HFFc6 (cell line): ENCODE measurements at places on chromosomes 12 and 14.

DNA sequence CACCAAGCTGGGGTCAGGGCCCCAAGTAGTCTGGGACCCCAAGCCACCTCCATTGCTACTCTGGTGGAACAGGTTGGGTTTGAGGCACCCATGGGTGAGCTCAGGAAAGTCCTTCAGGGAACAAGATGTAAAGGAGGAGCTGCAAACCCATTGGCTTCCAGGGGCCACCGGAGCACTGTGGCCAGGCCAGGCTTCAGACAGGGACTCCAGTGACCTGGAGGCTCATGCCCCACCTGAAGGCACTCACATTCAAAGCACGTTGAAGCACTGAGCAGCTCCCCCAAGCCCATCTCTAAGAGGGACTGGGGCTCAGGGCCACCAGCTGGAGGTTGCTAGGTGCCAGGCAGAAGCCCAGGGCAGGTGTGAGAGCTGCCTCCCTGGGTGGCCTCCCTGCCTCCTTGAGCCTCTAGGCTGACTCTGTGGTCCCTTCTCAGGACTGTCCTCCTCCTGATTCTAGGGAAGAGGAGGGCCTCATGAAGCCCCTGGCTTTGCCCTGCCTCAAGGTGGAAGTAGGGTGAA, 49.1 kb downstream of the FAM222A start:
- DNase-seq: no peak

DNA sequence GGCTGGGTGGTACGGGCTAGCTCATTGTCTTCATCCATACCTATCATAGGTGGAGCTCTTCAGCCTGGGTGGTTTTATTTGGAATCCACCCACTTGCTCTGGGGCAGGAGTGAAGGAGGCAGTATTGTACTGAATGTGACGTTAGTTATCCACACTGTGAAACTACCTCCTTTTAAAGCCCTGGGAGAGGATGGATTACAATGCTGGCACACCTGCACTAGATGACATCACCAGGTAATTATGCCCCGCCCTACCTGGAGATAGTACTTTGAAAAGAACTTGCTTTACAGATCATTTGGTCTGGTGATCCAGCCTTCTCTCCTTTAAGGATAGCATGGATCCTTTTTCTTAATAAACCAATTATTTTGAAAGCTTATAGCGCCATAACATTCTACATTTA, 78.0 kb downstream of the B4GALNT3 start:
- DNase-seq: no peak

- no peak for DNase-seq
Observed at GRCh38 chr12:25186038-25186787, 8.7 kb downstream of the DNAI7 start.

DNA sequence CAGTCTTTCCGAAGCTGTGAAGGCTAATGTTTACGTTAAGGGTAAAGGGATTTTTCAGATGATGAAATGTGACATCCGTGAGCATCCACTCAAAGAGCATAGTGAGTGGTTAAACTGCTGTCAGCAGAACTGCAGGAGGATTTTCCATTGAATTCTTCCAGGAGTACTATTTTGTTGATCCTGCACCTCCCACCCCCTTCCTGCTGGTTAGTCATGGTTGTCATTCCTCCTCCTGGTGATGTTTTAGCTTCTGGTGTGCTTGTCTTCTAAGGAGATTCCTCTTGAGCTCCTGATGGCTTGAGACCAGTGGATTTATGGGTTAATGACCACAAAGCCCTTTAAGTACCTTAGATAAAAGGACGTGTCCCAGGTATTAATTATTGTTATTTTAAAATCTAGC, 2.4 kb upstream of the GPRC5D start:
- DNase-seq: no peak

DNA sequence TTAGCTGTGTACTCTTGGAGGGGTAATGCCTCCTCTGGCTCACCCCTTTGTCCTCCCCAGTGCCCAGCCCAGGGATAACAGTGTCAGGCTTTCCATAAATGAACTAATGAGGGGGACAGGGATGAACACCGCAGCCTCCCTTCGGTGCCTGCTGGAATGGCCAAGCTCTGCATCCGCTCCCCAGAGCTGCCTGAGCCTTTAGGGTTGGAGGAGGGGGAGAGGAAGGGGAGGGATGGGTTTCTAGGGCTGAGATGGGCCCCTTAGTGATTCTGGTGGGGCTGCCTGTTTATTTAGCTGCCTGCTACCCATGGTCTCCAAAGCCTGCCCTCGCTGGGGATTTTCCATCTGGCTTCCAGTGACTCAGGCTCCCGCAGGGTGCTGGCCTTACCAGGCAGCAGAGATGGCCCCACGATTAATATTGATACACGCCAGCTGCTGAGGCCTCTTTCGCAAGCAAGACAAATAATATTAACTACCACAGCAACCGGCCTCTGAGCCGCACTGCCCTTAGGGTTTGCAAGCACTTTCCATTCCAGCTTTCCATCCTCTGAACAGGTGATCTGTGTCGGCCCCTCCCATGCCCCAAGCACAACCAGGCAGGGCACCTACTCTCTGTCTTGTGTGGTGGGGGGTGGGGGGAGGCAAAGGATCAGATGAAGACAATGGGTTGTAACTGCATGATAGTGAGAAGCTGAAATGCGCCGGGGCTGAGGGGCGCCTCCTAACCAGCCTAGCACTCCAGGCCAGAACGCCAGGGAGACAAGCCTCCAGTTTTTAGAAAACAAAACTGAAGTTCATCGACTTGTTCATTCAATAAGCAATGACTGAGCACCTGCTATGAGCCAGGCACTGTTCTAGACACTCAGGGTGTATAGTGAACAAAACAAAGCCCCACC, 56.7 kb downstream of the C14orf132 start:
- peak; percentile 80 for DNase-seq

- DNase-seq: no peak
Observed at GRCh38 chr12:5051334-5051733, 7.7 kb downstream of the KCNA5 start.

- no peak for DNase-seq
Observed at GRCh38 chr12:104502638-104503037, 45.9 kb downstream of the CHST11 start.

GRCh38 chr12:108000111-108000510, 129.0 kb upstream of the WSCD2 start:
- DNase-seq: no peak

- DNase-seq: no peak
Observed at GRCh38 chr12:37548266-37548805, 768.2 kb upstream of the ALG10B start.

DNA sequence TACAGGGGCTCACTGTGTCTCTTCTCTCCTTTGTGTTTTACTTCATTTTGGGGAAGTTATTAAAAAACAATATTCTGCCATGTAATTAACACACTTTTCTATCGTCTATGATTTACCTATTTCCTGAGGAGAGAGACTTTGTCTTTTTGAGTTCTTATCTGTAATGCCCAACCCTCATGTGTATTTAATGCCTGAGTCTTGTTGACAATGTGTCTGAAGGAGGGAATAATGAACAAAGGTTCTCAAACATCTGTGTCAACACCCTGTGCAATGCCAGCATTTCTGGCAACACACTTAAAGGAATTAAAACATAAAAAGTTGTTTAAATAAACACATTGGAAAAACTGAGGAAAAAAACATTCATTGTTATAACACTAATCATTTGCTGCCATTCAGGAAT, 147.1 kb downstream of the SLC15A5 start:
- DNase-seq: no peak

- DNase-seq: no peak
Observed at GRCh38 chr12:1882850-1883470, 35.5 kb downstream of the CACNA2D4 start.

GRCh38 chr12:5416571-5416970, 15.3 kb upstream of the NTF3 start:
- DNase-seq: no peak

GRCh38 chr14:61997161-61997560, 234.9 kb downstream of the SNAPC1 start:
- no peak for DNase-seq

DNA sequence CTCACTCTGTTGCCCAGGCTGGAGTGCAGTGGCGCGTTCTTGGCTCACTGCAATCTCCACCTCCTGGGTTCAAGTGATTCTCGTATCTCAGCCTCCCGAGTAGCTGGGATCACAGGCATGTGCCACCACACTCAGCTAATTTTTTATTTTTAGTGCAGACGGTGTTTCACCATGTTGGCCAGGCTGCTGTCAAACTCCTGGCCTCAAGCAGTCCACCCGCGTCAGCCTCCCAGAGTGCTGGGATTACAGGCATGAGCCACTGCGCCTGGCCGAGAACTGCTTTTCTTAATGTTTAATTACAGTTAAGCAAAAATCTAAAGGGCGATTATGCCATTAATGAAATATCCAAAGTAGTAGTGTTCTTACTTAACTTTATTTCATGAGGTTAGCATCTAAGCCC, 13.6 kb downstream of the YARS2 start:
- DNase-seq: no peak

- DNase-seq: no peak
Observed at GRCh38 chr14:68317239-68317638, 475.6 kb downstream of the ZFP36L1 start.

GRCh38 chr12:93174048-93174447, 203.7 kb upstream of the NUDT4 start:
- peak; percentile 68 for DNase-seq

GRCh38 chr12:91017511-91018263, 12.9 kb upstream of the EPYC start:
- no peak for DNase-seq

GRCh38 chr12:65492998-65493912, 214.8 kb downstream of the MSRB3 start:
- DNase-seq: no peak

DNA sequence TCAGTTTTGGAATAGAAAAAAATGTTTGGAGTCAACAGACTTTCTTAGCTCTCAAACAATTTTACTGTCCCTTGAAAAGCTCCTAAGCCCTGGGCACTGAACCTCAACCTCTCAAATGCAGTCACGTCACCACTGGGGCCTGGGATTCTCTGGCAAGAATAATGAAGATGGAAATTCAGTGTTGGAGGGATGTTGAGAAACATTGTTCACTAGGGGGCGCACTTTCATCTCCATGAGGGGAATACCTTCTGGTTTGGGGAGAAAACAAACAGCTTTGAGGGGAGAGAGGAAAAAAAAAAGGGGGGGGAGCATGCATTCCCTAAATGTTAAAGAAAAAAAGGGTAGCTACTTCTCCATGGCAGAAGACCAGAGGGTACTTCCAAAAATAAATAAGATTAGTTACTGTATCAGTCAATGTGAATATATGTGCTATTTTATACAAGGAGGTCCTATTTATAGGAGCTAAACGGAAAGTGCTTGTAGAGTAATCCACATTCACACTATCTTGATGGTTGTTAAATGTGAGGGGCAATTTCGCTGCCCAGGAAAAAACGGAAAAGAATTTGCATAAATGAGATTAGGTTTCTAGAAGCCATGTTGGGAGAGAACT, 5.8 kb upstream of the TBPL2 start:
- peak; percentile 73 for DNase-seq

DNA sequence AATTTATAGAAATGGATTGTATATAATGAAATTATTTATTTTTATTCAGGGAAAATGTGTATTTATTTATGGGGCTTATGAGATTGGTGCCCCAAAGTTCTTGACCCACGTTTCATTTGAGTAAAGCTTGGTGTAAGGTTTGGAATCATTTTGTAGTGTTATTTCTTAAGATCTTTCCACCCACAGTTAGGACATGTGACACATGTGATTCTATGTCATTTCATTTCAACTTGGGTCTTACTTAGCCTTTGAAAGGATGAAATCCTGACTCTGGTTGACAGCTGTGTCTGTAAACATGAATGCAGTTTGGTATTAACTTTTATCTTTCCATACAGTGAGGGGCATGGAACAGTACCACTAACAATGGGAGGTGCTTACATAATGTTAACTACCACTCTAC, 51.7 kb downstream of the FLRT2 start:
- DNase-seq: no peak

DNA sequence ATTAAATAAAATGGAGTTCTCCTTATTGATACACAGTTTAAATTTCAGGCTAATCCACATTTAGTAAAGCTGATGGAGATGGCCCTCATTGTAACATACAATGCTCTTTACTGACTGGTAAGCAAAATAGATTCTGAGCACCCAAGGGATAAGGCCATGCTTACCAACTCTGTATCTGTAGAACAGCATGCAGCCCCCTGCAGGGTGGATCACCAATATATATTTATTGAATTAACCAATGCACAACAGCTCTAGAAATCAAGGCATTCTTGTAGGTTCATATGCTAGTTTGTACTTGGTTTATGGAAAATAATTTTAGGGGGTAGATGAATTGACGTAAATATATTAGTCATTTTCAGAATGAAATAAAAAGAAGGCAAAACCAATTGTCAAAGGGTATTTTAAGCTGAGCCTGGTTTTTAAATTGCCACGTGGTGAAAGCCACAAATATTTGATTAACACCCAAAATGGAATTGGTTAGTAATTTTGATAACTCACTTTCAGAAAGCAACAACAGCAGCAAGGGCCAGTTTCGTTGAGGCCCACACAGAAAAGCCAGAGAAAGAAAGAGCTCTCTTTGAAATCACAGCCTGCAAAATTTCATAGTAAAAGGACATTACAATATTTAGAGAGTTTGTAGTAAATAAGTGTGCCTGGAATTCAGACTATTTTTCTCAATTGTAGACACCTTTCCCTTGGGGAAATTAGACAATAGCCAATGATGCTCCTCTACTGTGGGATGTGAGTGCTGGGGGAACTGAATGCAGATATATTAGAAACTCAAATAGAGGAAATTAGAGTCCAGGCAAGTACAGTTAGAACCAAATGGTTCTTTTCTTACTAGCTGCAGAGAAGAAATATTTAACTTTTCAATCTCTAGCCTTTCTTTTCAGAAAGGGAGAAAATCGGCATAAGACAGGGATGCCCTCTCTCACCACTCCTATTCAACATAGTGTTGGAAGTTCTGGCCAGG, 216.2 kb upstream of the ABCD2 start:
- no peak for DNase-seq

GRCh38 chr14:61713724-61714437, 18.6 kb downstream of the HIF1A start:
- no peak for DNase-seq

GRCh38 chr12:107450541-107450940, 235.1 kb upstream of the PWP1 start:
- no peak for DNase-seq
